ENCODE measurements at places on chromosomes 11 and 22.

DNA sequence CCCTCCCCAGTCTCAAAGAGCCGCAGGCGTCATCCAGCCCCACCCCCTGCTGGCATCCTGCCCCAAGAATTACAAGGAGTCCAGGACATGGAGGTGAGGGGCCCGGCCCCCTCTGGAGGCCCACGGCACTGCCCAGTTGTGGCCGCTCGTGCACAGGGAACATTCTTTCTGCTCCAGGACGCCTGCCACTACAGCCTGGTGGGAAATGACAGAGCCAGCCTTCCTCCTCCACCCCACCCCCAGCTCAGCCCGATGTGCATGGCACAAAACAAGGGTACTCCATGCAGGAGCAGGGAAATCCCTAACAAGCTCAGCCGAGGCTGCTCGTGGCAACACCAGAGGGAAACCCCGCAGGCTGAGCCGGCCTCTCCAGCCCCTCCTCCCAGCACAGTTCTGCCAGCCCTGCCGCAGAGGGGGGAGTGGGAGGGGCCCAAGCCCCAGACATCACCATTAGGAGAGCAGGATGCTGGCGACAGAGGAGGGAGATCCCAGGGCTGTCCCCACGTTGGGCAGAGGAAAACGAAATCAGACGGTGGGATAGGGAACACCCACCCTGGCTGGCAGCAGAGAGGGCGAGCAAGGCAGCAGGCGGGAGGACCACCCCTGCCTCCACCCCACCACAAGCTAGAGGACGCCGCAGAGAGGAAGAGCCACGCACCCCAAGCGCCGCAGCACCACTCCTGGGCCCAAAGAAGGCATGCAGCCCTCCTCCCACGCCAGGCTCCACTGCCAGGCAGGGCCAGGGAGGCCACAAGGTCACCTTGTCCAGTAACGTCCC, 10.0 kb downstream of the IGSF9B start:
- DNase-seq, result no peak

DNA sequence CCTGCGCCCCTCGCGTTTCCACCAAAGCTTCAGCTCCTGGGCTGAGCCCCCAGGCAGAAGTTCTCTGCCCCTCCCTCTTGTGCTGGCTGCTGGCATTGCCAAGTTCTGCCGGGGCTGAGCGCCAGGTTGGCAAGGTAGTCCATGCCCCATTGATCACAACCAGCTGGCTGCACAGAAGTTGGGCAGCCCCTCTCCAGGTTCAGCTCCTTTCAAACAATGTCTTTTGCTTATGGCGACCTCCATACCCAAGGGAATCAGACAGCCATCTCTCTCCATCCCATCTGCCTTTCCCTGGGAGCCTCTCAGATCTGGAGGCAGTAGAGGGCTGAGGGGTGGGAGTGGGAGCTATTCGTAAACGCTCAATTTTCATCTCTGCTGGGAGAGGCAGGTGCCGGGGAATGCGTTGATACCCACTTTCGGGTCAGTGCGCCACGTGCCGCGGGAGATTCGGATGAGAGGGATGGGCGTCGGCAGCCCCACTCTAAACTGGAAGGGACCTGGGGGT, 1.5 kb downstream of the ADAMTS8 start:
- no peak for DNase-seq

GRCh38 chr11:61745781-61746441, 6.5 kb upstream of the MYRF start:
- DNase-seq, result no peak

DNA sequence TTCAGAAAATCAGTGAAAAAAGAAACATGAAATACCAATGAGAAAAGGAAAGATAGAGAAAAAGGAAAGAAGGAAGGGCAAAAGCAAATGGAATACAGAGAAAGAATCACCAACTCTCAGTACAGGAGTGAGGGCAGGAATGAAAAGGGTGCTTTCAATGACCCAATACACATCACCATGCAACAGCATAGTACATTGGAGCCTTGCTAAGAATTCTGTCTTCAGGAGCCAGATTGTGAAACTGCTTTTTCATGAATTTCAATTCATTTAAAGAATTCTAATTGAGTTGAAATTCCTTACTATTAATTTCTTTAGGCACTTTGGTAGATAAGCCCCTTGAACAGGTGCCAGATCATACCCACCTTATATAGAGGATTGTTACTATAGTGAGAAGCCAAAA, 34.9 kb downstream of the BLID start:
- no peak for DNase-seq

GRCh38 chr11:83970061-83970671, 684.0 kb upstream of the CCDC90B start:
- no peak for DNase-seq

GRCh38 chr11:111565114-111565720, 24.7 kb downstream of the LAYN start:
- peak; percentile 54 for DNase-seq

DNA sequence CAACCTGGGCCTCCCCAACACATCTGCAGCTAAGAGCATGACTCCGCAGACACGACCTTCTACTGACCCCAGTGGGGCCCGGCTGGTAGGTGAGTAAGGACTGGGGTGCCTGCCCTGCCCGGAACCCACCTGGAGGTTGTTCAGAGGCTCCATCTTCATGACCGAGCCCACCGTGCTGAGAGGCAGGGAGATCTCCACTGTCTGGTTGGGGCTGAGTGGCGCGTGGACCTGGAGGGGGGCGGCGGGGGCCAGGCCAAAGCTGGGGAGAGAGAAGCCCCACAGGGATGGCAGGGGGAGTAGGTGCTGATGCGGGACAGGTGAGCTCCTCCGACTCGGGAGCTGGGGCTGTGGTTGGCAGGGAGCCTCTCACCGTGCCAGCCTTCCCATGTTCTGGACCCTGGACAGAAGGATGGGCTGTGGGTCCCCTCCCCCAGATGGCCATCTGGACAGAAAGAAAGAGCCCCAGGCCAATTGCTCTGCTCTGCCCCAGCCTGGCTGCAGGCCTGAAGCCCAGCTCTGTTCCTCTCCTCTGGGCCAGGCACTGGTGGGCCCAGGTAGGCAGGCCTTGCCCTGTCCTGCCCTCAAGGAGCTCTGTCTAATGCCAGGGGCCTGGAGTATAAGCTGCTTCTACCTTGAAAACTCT, 16.3 kb upstream of the RASL10A start:
- DNase-seq, result no peak
